ENCODE measurements at places on chromosomes 1 and 21.

DNA sequence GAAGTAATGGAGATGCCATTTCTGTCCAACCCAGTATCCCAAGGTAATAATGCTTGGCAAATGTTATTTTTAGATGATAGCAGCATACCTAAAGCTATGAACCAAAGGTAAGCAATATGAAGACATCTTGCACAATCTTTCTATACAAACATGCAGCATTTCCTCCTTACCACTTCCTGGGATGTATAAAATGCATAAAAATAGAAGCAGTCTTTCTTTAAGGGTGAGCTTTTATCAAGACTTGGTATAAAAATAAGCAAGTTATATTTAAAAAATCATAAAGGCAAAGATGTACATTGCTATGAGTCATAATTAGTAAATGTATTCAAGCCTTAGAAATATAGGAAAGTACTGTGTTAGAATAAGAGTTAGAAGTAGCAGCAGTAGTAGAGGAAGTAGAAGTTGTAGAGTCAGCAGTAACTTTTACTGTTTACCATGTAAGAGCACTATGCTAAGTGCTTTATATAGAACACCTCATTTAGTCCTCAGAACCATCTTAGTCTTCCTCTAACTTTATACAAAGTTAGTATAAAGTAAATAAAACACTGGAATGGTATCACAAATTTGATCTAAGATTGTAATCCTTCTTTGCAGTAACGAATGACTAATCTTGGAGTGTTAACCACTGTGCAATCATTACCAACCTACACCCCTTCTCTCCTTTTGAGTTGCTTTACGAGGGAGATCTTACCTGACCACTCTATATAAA, 371.3 kb downstream of the VAV3 start:
- DNase-seq, result no peak

- DNase-seq, result no peak
Measured at GRCh38 chr1:56957931-56958330, 7.9 kb downstream of the C8B start.

- no peak for DNase-seq
Measured at GRCh38 chr1:229203030-229203751, 67.7 kb upstream of the RAB4A start.

DNA sequence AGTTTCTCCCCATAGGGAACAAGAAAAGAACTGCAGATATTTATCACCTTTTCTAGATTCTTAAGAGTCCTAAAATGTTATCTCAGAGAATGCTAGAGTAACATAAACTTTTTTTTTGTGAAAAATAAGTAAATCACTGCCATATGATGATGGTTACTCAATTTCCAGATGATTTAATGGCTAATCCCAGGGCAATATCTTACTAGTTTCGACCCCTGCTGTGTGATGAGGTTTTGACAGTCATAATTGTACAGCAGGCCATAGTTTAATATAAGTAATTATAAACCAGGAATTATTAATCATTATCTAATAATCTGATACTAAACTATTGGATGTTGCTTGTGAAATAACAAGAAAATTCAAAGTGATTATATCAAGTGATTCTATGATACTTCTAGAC, 210.6 kb downstream of the HLX start:
- no peak for DNase-seq

- DNase-seq, result no peak
Measured at GRCh38 chr1:87905651-87906050, 577.0 kb downstream of the LMO4 start.

- no peak for DNase-seq
Measured at GRCh38 chr1:248585266-248585665, 10.7 kb upstream of the OR2T34 start.

DNA sequence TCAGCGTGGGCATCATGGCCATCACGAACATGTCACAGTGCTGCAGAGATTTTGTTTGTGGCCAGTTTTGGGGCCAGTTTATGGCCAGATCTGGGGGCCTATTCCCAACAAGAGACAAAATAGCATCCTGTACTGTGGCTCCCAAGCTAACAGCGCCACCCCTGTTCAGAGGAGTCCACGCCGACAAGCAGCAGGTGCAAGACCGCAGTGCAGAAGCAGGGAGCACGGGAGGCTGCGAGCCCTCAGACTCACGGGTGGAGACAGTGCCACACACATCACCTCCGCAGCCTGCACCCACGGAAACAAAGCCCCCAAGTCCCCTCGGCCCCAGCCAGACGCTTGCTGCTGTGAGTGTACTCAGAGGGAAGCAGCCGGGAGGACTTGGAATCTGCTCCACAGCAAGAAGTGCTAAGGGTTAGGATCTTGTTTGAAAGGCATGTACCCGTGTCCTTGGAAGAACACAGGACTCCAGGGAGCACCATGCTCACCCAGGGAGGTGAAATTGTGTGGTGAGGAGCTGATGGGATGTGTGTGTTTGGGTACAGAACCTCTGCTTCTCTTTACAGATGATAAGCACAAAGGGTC, 7.1 kb downstream of the TCP10L start:
- no peak for DNase-seq

DNA sequence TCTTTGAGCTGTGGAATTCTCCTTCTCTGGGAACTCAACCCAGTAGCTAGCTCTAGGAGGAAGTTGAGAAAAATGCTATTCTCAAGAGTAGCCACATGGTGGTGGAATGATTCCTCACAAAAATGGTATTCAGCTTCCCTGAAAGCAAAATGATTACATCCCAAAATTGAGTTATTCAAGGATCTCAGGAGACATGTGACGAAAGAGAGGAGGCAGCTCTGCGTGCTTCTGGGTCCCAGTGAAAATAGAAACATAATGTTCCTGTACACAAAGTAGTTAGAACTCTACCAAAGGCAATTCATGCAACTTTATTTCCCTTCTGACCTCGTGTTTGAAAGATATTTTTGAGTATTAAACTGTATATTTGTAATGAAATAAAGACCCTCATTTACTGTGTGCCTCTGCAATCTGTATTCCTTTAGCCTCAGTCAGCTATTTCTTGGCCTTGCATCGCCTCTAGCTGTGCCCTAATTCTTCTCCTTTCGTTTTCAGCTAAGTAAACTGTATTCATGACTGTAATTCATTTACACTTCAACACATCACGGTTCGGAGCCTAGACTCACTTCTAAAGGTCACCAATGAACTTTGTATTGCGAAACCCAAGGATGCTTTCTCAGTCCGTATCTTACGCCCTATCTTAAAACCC, 167.3 kb downstream of the FASLG start:
- no peak for DNase-seq

Measured in GM10248 (cell line).